NCI-H1105 (cell line): ENCODE measurements at places on chromosomes 5 and 9.
A peak's percentile ranks its signal among the peaks of the same experiment; 100 is the strongest.

DNA sequence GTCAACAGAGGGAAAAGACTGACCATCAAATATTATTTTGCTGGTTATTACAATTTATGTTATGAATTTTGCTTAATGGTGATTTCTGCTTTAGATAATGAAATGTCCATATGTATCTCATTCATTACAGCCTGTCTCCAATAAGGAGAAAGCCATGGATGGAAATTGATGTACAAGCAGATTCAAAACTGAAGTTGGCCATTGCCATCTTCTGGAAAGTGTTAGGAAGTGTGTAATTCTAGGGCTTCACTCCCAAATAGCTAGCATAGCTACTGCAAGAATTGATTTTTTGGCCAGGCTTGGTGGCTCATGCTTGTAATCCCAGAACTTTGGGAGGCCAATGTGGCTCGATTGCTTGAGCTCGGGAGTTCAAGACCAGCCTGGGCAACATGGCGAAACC, 45.8 kb downstream of the DYNC2I2 start:
- no peak for DNase-seq

- no peak for DNase-seq
Measured at GRCh38 chr5:110738503-110738811, 350 bp upstream of the SLC25A46 start.

DNA sequence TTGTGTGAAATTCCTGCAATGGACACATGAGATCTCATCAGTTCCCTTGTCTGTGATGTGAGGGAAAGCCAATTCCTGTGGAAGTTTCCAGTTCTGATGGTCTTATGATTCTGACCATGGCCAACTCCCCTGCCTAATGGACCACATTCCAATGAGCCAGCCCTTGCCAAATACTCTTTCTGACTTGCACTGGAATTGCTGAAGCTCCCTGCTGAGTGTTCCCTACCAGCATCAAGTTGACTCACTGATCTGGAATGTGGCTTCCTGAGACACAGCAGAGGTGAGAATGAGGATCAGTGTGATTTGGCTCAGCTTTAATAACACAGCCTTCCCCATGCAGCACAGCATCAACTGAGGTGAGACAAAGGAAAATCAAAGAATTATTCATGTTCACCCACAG, 427.8 kb downstream of the KDM4C start:
- DNase-seq, result no peak

GRCh38 chr9:115672477-115673316, 480.9 kb upstream of the PAPPA start:
- DNase-seq, result no peak

- no peak for DNase-seq
Measured at GRCh38 chr9:115976781-115977180, 176.8 kb upstream of the PAPPA start.

DNA sequence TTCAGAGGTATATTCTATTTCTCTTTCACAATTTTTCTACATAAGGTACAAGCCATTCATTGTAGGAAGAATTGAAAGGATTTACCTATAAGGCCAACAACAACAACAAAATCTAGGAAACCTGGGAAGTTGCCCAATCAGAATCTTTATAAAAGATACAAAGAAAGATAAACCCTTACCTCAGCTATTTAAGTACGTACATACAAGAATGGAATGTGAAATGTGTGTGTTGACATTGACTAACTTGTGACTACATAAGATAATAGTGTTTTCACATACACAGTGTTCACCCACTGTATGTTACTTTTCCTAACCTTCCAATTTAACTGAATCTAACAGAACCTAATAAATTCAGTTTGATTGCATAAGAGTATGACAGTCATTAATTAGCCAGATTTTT, 154.1 kb downstream of the ADAMTS6 start:
- no peak for DNase-seq

DNA sequence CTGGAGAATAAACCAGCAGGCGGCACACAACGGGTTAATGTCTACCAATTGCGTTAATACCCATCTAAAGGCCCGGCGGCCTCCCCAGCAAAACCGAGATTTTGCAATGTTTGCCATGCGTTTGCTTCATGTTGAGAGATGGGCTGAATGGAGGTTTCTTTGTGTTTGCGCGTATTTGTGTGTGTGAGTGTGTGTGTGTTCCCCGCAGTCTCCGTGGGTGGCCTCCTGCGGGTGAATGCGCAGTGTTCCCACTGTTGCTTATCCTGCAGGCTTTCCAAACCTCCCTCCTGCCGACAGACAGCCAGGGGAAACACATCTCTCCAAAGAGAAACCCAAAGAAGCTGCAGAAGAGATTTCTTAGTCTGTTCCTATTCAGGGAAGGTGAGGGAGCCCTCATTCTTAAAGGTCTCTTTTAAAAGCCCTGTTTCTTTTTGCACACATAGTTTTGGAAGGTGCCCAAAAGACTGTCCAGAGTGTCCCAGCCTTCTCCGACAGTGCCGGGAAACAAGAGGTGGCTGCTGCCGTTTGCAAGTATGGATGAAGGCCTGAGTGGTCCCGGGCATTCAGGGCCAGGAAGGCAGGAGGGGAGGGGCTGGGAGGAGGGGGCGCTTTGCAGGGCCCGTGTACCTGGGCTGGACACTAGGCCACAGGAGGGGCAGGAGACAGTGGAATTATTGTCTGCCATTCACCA, 103.8 kb upstream of the ERCC6L2 start:
- no peak for DNase-seq

GRCh38 chr5:1009359-1010180, 968 bp downstream of the NKD2 start:
- no peak for DNase-seq

- no peak for DNase-seq
Measured at GRCh38 chr9:126093771-126094170, 232.9 kb upstream of the MVB12B start.

DNA sequence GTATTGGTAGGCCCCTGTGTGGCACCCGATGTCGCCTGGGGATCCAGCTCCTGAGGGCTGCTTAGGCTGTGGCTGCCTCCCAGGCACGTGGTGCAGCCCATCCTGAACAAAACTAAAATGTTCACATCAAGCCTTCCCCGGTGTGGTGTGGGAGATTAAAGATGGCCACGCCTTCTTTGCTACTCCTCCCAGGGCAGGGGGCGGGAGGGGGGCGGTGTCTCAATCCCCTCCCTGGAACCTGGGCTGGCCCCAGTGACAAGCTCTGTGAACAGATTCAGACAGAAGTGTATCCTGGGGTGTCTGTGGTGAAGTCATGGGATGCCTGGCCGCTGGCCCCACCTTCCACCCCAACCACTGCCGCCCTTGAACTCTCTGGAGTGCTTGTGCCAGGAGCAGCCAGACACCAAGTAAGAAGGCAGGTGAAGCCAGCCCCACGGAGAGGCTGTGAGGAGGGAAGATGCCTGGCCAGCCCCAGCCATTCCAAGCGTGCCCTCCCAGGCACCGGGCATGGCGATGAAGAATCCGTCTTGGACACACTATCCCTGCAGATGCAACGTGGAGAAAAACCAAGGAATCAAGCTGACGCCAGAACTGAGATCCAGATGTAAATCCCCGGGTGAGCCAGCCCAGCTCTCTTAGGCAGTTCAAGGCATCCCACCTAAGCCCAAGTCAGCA, 75.8 kb downstream of the AK8 start:
- no peak for DNase-seq

DNA sequence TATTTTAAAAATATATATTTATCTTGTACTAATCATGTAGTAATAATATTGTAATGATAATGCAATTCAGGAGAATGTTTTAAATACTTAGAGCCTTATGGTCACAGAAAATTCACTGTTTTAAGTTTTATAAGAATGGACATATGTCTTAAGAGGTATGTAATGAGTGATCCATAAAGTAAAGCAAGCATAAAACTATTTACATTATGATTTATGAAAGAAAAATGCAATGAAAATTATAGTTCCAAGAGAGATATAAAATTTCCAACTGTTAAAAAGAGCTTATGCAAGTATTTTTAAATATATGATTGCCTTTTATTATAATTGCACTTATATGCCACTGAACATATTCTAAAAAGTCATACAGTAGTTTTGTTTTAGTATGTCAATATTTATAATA, 157.5 kb upstream of the TARS1 start:
- no peak for DNase-seq

- peak; percentile 23 for DNase-seq
Measured at GRCh38 chr9:129550199-129550839, 70.6 kb downstream of the C9orf50 start.

- DNase-seq, result no peak
Measured at GRCh38 chr9:132410642-132411041, 631 bp downstream of the CFAP77 start.

- no peak for DNase-seq
Measured at GRCh38 chr9:85310573-85310972, 431.2 kb downstream of the AGTPBP1 start.

DNA sequence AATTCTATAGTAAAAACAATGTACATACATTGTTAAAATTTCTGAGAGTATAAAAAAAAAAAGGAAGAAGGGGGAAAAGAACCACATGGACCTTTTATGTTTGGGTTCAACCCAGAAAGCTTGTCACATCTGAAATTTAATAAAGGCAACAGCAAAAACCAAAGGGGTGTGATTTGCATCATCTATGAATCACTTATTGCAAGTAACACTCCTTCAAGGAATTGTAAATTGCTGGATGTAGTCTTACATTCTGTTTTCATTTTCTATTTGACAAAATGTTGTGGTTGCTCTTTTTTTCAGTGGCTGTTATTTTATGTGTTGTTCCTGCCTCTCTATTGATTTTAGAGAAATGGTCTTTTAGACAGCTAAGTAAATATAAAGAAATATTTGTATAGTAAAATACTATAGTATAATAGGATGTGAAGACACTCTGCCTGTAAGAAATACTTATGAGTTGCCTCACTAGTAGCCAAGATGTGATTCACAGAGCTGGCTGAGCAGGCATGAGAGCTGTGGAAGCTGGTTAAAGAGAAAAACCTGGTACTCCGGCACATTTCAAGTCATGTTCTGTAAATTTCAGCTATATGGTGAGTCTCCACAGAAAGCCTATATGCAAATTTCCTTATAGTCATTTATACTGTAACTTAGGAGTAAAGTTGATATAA, 131.1 kb upstream of the CNTLN start:
- DNase-seq, result no peak

- no peak for DNase-seq
Measured at GRCh38 chr5:96203761-96204160, 229.3 kb downstream of the PCSK1 start.

DNA sequence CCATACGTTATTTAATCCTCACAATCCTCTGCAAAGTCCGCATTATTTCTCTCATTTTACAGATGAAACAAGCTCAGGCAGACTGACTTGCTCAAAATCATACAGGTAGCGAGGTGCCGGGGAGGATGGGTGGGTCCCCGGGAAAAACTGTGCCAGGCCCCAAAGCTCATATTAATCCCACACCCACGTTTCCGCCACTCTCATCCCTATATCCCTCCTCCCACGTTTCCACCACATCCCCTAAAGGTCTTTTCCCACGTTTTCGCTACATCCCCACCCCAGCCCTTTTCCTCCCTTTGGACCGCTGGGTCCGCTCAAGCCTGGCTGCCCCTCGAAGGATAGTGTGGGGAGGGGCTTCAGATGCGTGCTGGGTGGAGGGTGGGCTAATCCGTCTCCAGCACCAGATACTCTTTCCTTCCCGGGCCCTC, 434 bp upstream of the FSD1L start:
- no peak for DNase-seq

DNA sequence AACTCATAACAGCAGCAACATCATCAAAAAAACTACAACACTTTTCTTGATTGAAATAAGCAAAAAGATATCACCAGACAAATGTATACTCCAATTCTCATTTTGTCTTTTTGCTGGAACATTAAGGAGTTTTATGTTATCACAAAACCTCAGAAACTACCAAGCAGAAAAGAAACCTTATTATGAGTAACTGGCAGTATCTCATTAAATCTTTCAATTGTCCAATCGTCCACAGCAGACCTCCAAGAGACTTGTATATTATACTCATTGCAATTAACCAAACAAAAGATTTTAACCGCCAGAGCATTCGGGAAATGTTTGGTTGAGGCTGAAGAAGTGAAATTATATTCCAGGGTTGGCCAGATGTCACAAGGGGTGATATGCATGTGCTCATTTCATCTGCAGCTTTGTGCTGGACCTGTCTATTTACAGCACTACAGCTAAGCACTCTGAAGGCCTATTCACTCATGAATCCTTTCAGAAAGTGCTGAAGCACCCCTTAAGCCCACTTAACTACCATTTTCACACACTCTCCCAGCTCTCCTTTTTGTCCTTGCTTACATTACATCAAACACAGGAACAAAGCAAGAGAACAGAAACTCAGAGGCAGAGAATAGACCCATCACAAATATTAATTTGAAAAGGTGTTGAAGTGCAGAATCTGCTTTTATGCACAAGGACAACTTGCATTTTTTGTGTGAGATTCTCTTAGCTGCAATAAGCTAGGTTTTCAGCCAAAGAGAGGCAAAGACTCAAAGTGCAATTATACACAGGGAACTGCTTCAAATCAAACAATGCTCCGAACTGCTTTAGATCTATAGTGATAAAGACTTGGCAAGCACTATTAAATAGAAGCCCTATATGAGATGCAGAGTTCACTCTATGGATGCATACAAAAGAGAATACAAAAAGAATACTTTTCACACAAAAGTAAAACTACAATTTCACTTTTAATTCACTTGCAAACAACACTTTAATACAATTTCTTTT, 150.4 kb upstream of the POU5F2 start:
- DNase-seq, result peak; percentile 67

DNA sequence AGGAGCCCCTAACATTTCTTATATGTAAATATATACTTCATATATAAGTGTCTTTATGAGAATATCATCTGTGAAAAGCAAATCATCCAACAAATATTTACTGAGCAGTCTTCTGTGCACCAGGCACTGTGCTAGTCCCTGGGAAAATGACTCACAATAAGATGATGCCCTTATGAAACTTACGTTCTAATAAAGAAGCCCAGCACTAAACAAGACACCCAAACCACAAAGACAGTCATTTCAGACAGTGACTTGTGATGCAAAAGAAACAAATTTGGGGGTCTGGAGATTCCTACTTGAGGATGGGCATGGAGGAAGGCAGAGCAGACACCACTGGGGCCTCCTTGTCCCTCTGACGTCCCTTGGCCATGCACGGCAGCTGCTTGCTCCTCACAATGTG, 30.6 kb upstream of the PPP1R2B start:
- no peak for DNase-seq
